Activated CD4-positive, alpha-beta T cell treated with anti-CD3 and anti-CD28 coated beads for 36 hours (primary cell): ENCODE measurements at places on chromosomes 13 and 19.
A peak's percentile ranks its signal among the peaks of the same experiment; 100 is the strongest.

- H3K27ac ChIP-seq, result no peak overlapping the region
- no peak overlapping the region for H3K4me3 ChIP-seq
- no peaks in the 10 kb centered on the region for H3K4me1 ChIP-seq
These were observed 63.3 kb downstream of the TNFSF13B start for GRCh38 chr13:108332791-108333190.

- peak overlapping the region; percentile 93 for H3K27ac ChIP-seq
- no peaks in the 10 kb centered on the region for H3K27me3 ChIP-seq
- H3K36me3 ChIP-seq, result peaks cover 36% of the 10 kb centered on the region
- peak overlapping the region; percentile 87 for H3K4me3 ChIP-seq
- peak; percentile 28 for DNase-seq
These were observed 529 bp downstream of the ZNF836 start for GRCh38 chr19:52170863-52171320.

- peak; percentile 88 for DNase-seq
- peak overlapping the region; percentile 99 for H3K27ac ChIP-seq
- peaks cover 2% of the 10 kb centered on the region for H3K36me3 ChIP-seq
- peaks cover 29% of the 10 kb centered on the region for H3K4me1 ChIP-seq
- peak overlapping the region; percentile 78 for H3K4me3 ChIP-seq
- H3K27me3 ChIP-seq, result no peaks in the 10 kb centered on the region
These were observed 4.6 kb upstream of the TPP2 start for GRCh38 chr13:102591988-102592781.

DNA sequence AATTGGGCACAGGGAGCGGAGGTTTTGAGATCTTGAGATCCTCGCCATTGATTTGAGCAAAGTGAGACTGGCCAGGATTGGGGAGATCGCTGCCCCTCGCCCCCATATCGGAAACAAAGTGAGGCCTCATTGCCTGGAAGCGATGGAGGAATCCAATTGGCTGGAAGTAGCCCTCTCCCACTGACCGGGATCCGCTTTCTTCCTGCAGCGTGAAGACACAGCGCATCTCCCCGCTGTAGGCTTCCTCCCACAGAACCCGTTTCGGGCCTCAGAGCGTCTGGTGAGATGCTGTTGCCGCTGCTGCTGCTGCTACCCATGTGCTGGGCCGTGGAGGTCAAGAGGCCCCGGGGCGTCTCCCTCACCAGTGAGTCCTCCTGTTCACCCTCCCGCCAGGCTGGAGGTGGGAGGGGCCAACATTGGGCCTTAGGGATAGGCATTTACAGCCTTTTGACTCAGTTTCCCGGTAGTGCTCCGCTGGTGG lies 438 bp downstream of the PRKCSH start:
- H3K27me3 ChIP-seq, result no peaks in the 10 kb centered on the region
- peak overlapping the region; percentile 99 for H3K27ac ChIP-seq
- peaks cover 14% of the 10 kb centered on the region for H3K4me1 ChIP-seq
- peak overlapping the region; percentile 98 for H3K4me3 ChIP-seq
- DNase-seq, result peak; percentile 50

- no peak overlapping the region for H3K27ac ChIP-seq
- no peaks in the 10 kb centered on the region for H3K27me3 ChIP-seq
- no peak overlapping the region for H3K4me3 ChIP-seq
- DNase-seq, result peak; percentile 32
These were observed 14.3 kb downstream of the MRPS12 start for GRCh38 chr19:38944981-38945506.

- no peaks in the 10 kb centered on the region for H3K36me3 ChIP-seq
- no peak overlapping the region for H3K4me3 ChIP-seq
- no peak for DNase-seq
These were observed 826.9 kb downstream of the UQCRFS1 start for GRCh38 chr19:28386066-28386465.
